ENCODE measurements at places on chromosomes 12 and 14.

DNA sequence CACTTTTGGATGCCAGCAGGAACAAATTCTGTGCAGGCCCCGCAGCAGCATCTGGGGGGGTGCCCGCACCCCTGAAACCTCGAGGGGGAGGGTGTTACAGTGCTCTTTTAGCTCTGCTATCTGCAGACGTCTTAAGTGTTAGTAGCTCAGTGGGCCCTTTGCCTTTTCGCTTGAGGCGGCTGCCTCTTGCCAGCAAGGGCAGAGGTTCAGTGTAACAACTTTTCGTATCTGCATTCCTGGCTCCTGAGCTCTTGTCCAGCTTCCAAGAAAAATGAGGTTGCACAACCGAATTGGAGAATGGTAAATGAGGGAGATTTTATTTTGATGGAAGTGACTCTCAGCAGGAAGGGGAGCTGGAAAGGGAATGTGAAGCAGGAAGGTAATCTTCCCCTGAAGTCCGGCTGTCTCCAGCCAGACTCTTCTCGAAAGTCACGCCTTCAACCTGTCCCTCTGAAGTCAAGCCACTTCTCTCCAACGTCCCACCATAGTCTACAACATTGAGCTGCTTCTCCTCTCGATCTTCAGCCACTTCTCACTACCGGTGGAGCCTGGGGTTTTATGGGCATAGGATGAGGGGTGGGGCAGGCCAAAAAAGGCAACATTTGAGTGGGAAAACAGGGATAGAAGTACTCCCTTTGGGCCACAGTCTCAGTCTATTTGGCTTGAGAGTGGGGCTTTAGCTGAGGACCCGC is 17.8 kb downstream of the TAS2R50 start:
- no peak for DNase-seq

- peak; percentile 2 for DNase-seq
Observed at GRCh38 chr12:65533177-65533883, 254.8 kb downstream of the MSRB3 start.

GRCh38 chr14:21258889-21259787 is 10.1 kb downstream of the HNRNPC start:
- no peak for DNase-seq

DNA sequence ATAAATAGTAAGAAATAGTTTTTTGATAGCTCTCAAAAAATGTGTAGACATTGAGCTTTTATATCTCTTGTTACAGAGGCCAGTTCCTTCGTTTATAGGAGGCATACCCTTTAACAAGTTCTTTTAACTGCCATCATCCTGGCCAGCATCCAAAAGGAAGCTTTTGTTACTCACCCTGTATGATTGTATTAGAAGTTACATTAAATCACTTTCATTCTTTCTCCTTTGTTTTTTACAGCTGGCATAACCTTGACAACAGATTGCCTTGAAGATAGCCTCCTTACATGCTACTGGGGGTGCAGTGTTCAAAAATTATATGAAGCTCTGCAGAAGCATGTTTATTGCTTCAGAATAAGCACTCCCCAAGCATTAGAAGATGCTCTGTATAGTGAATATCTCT is 20.1 kb downstream of the CGRRF1 start:
- no peak for DNase-seq

DNA sequence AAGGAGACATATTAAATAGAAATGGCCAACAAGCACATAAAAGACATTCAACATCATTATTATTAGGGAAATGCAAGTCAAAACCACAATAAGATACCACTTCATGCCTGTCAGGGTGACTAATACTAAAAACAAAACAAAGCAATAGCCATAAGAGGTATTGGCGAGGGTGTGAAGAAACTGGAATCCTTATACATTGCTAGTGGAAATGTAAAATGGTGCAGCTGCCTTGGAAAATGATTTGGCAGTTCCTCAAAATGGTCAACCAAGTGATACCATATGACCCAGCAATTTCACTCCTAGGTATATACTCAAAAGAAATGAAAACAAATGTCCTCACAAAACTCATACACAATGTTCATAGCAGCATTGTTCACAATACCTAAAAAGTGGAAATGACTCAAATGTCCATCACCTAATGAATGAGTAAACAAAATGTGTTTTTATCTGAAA is 27.0 kb downstream of the GPR135 start:
- DNase-seq = no peak

DNA sequence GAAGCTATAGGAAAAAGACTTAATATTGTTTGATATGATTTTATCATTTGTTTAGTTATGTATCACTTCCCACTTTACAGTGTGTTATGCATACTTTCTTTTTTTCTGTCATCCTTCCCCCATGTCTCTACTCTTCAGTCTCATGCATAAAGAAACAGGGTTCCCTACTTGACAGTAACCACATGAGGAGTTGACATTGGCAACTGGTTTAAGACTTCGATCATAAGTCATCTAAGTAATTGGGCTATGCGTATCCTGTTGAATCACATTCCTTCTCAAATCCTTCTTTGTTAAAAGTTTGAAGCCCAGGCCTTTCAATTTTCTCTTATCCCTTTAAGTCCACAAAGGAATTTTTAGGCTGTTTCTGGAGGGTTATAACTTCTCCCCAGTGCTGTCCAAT is 358.7 kb downstream of the RAD51B start:
- no peak for DNase-seq

DNA sequence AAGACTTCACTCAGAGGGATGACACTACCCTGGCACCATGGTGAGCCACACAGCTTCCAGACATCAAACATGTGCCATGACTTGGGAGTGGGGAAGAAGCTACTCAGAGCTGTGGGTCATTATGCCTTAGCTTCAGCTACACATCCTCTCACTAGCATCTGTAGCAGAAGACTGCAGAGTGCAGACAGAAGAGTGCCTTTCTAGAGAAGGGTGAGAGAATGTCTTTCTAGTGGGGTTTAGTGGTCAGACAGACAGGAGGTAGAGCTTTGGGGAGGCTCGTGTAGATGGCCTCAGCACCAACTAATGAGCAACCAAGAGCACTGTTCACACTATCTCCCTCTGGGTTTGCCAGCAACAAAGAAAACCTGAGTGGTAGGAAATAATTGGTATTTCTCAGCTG is 4.9 kb upstream of the B4GALNT3 start:
- no peak for DNase-seq

DNA sequence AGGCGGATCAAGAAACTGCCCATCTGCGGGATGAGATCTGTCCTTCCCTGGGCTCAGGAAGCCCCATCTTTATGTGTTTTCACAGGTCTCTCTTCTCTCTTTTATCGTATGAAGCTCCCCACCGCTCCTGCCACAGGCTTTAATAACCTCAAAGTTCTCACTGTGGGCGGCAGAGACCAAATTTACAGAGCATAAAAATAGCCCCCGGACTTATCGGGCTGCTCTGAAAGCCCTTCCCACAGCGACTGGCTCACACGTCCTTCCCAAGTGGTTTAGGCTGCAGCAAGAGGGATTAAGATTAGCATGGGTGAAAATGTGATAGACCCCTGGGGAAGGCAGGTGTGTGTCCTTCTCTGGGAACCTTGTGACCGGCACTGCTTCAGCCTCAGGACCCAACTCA is 47.8 kb downstream of the TESC start:
- DNase-seq = no peak

DNA sequence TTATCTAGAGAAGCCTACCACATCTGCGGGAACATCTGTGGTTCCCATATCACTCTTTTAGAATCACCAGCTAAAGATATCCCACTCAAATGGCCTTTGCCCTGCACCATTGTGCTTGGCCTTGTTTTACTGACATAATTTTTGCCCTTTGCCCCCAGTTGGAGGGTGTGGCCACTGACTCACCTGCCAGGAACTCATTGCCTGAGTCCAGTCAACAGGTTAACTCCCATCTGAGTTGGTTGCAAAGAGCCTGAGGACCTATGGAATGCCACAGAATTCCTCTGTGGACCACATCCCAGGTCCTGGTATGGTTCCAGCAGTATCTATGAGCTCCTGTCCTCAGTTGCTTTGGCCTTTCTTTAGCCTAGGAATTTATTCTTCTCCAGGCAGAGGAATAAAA is 55.7 kb upstream of the PTGR2 start:
- no peak for DNase-seq

- DNase-seq = no peak
Observed at GRCh38 chr12:25960143-25960542, 1.7 kb downstream of the RASSF8 start.

DNA sequence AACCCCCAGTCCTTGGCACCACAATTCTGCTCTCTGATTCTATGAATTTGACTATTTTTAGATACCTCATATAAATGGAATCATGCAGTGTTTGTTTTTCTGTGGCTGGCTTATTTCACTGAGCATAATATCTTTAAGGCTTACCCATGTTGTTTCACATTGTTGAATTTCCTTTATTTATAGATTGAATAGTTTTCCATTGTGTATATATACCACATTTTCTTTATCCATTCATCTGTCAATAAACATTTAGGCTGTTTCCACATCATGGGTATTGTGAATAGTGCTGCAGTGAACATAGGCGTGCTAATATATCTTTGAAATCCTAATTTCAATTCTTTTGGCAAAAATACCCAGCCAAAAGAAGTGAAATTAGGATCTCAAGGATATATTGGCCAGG is 126.7 kb upstream of the SLC38A2 start:
- no peak for DNase-seq

- no peak for DNase-seq
Observed at GRCh38 chr14:94172545-94172944, 1.6 kb upstream of the PPP4R4 start.

- DNase-seq = no peak
Observed at GRCh38 chr14:77104393-77104792, 6.3 kb downstream of the CIPC start.

- DNase-seq = peak; percentile 87
Observed at GRCh38 chr12:11765817-11766794, 116.6 kb downstream of the ETV6 start.

DNA sequence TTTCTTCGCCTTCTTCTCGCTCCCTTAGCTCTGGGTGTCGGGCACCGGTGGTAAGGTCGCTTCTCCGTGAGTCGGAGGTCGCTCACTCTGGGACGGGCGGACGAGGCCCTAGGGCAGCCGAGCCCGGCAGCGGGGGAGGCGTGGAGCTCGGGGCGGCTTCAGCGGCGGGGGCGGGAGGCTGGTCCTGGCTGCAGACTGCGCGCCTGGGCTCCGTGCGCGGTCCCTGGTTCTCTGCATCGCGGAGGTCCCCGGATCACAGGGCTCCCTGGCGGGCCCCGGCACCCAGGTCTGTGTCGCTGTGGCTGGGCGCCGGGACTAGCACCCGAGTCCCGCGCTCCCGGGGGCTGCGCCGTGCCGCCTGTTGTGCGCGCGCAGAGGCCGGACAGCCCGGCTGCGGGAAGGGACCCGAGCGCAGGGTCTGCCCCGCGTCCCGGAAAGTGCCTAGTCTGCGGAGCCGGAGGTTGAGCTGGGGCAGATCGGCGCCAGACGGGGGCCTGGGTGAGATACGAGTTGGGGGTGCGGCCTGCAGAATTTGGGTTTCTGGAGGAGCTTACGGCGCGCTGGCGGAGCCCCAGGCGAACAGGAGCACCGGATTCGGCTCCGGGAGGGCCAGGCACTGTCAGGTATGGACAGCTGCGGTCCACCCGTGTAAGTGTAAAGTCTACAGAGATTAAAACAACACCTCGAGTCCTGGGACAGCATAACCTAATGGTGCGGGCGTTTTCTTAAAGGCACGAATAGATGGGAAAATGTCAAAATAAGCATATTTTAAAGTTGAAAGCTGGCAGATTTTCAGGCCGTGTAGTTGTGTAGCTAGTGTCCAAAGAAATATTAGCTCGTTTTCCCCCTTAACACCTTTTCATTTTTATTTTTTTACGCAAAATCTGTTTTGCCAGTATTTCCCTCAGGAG is 713 bp downstream of the FRMD6 start:
- DNase-seq = no peak

DNA sequence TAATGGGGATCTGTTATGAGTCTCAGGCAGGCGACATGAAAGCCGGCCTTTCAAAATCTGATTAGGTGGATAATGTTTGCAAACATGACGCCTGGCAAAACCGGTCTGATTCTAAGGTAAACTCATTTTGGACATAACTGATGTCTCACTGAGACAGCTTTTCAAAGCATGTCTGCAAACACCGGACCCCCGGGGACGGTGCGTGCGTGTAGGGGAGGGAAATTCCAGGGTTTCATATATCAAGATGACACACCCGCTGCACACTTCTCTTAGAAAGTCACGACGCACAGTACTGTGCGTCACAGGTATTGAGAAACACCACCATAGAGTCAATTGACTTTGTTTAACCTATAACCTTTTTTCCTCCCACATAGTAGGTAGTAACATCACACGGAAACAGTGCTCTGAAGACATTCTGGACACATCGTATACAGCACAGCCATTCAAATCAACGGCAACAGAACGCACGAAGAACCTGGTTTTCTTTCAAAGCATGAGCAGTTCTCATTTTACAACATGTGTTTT is 43.9 kb upstream of the TESC start:
- DNase-seq = no peak

DNA sequence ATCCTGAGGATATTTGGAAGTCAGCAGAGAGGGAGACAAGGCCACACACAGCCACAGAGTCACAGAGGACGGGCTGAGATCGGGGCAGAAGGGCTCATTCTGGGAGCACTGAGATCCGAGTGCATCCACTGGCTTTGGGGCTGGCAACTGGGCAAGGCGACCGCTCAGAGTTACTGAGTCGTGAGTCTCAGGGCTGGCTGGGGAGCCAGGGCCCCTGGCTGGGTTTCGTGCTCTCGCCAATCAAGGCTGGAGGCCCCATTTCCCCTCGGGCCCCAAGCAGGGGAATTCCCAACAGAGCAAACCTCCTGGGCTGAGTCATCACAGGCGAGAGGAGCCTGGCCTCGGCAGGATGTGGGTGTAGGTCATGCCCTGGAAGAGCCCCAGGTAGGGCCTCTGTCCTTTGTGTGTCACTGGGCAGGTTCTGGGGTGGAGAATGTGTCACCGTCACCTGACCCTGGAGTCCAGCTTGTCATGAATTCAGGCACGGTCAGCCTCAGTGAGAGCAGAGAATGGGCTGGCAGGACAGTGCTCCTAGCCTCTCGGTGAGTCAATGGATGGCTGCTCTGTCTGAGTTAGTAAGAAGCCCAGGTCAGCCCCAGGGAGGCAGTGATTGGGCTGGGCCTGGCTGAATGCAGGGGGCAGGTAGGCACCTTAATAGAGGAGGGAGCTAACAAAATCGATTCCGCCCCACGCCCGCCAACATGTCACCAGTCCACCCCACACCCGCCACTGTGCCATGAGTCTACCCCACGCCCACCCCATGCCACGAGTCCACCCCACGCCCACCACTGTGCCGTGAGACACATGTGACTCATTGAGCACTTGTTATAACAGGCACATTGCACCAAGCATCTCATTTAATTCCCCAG is 16.9 kb downstream of the ASB2 start:
- no peak for DNase-seq

- peak; percentile 30 for DNase-seq
Observed at GRCh38 chr12:76480796-76481195, 78.8 kb downstream of the OSBPL8 start.

DNA sequence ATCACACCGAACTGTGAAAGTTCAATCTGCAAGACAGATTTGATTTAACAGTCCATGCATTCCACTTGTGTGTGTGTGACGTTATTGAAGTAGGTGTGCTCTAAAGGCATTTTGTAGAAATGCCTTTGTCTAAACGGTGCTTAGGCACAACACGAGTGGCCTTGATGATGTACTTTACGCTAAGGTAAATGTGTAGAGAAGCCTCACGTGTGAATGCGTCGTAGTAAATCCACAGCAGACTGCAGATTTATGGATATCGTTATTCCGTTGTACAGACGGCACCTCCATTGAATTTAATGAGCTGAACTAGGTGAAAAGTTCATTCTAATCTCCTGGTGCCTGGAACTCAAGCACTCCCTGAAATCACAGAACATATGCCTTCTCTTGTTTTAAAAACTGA is 202.8 kb upstream of the STXBP6 start:
- DNase-seq = no peak

GRCh38 chr12:29559198-29559597 is 61.7 kb upstream of the OVCH1 start:
- no peak for DNase-seq

All from GF-D8 (cell line).